Caudate nucleus (tissue), 63 donors: ENCODE measurements at places on chromosomes 16 and 17.

DNA sequence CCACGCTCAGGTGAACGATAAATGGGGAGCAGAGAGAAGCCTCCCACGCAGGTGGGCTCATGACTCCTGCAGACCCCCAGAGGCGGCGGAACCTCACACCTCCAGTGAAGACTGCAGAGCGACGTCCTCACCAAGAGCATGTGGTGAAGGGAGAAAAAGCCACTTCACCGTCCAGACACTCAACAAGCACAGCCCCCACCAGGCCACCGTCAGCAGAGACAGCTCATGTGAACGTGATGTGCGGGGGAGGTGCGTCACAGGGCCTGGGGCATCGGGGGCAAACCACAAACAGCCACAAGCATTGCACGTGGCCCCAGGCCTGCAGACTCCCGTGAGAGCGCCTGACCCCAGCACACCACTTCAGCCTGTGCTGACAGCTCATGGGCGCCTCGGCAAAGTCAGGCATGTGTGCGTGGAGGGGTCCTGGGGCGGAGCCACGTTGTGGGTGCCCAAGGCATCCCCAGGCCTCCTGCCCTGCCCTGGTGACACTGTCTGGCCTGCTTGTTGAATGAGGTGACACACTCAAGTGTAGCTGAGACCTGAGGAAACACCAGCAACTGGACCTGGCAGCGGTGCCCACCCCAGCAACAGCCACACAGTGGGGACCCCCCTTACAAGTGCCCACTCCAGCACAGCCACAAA lies 19.0 kb downstream of the LMF1 start:
- no peak for DNase-seq

DNA sequence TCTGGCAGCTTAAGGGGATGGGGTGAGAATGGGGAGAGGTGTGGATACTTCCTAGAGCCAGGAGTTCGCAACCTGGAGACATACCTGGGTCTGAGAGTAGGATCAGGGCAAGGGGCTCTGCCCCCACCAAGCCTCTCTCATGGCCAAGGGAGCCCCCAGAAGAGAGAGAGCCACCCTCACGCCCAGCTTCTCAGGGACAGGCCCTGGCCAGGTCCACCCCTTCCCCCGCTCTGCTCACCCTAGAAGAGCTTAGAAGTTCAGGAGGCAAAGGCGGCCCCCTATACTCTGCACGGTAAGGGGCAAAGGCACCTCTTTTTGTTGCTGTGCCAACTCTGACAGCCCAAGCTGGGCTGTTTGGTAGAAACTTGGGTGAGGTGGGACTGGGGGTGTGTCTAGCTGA lies 69.3 kb upstream of the TMEM97 start:
- DNase-seq: no peak

DNA sequence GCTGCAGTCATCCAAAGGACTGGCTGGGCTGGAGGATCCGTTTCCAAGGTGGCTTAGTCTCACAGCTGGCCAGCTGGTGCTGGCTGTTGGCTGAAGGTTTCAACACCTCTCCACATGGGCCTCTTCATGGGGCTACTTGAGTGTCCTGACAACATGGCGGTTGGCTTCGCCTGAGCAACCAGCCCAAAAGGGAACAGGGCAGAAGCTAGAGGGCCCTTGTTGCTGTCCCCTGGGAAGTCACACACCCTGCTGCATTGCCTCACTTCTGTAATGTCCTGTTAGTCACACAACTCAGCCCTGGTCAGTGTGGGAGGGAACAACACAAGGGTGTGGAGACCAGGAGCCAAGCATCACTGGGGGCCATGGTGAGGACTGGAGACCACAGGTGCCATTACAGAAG lies 36.6 kb downstream of the C16orf78 start:
- DNase-seq: no peak

GRCh38 chr16:79602628-79603014 lies 2.1 kb upstream of the MAF start:
- DNase-seq: no peak

DNA sequence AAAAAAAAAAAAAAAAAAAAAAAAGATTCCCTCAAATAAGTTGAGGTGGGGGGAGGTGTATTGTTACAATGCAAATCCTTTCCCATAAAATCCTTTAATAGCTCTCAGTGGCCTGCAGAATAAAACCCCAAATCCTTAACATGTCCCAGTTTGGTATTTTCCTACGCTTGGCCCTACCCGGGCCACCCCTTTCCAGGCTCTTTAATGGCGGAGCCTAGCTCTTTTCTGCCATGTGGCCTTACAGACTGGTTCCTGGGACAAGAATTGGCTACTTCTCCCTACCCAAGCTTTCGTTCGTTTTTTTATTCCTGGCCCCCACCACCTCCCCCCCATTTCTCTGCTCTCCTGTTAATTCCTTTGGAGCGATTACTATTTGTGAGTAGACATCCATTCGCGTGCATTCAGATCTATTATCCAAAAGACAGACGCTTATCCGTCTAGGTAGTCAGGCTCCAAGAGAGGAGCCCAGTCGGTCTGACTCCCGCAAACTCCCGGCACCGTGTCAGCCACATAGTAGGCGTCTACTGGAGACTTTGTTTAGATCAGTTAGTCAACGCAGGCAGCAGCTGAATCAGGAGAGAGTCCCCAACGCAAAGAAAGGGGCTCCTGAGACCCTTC lies 813 bp upstream of the THAP11 start:
- DNase-seq: no peak

DNA sequence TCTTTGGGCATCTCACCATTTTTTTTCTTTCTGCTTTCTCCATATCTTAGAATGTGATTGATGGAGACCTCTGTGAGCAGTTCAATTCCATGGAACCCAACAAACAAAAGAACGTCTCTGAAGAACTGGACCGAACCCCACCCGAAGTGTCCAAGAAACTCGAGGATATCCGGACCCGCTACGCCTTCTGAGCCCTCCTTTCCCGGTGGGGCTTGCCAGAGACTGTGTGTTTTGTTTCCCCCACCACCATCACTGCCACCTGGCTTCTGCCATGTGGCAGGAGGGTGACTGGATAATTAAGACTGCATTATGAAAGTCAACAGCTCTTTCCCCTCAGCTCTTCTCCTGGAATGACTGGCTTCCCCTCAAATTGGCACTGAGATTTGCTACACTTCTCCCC lies 48.0 kb downstream of the SF3B3 start:
- DNase-seq: no peak

- DNase-seq: no peak
Observed at GRCh38 chr16:70375636-70376611, 29.2 kb downstream of the DDX19A start.

- DNase-seq: no peak
Observed at GRCh38 chr16:31276600-31276999, 16.8 kb downstream of the ITGAM start.

DNA sequence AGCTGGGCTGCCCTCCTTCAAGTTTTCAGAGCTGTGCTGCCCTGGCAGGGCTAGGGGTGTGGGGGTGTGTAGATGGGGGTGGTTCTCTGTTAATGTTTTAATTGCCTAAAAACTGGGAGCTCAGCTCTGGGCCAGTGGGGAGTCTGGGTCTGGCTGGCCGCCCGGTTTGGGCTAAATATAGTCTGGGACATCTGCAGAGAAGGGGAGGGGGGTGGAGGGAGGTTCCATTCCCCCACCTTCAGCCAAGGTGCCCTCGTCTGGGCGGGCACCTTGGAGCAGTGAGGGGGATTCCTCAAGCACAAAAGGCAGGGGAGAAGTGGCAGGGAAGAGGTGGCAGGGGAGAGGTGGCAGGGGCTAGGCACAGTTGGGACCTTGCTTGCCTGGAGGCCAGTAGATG lies 13.0 kb downstream of the RARA start:
- DNase-seq: no peak

DNA sequence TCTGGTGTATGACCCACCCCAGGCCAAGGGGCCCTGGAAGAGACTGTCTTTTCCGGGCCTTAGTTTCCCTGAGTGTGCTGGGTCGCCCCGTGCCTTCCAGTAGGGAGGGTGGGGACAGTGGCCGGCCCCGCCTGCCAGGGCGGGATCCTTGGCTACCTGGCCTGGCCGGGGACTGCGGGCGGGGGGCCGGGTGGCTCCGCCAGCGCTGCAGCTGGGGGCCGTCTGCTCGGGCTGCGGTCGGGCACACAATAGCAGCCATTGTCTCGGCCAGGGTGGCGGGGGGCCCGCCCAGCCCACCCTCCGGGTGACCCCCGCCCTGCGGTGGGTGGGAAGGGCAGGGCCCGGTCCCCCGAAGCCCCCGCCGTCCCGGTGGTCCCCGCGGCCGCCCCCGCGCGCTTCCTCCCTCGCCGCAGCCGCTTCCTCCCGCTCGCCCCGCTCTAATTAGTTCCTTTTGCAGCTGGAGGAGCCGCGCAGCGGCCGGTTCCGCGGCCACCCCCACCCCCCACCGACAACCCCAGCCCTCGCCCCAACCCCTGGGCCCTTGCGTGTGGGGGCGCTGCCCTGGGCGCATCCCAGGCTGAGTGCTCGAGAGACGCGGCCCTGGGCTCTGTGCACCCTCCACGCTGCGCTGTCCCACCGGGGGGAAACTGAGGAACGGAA lies 11.6 kb downstream of the GLIS2 start:
- DNase-seq: no peak

- no peak for DNase-seq
Observed at GRCh38 chr16:89050868-89051311, 42.8 kb upstream of the ACSF3 start.

DNA sequence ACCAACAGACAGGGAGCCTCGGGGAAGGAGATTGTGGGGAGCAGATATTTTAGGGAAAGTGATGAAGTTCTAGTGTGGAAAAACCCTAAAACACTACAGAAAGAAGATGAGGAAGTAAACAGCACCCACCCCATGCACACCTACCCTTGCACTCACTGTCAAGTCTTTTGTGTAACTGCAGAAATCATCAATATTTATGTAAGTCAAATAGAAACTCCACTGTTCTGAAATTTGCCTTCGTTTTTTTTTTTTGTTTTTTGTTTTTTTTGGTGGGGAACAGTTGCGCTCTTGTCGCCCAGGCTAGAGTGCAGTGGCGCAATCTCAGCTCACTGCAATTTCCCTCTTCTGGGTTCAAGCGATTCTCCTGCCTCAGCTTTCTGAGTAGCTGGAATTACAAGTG lies 273.4 kb downstream of the CPPED1 start:
- no peak for DNase-seq

GRCh38 chr17:1766382-1767135 lies 4.7 kb downstream of the SERPINF1 start:
- DNase-seq: no peak

DNA sequence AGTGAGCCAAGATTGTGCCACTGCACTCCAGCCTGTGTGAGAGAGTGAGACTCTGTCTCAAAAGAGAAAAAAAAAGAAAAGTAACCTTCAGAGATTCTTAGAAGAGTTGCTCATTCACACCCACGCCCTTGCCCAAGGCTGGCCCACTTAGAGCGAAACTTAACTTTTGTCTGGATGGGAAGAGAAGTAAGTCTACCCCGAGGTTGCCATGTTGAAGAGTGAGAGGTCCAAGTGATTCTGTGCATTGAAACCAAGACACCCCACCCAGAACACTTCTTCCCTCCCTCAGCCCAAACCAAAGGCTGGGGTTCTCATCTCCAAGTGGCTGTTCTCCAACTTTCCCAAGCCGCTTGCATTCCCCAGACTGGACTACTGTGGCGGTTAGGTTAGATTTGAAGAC lies 2.4 kb upstream of the CISD3 start:
- no peak for DNase-seq

- no peak for DNase-seq
Observed at GRCh38 chr17:52048137-52048898, 110.2 kb downstream of the CA10 start.

GRCh38 chr17:78355701-78356100 lies 4.2 kb downstream of the SOCS3 start:
- DNase-seq: no peak

- no peak for DNase-seq
Observed at GRCh38 chr17:64615028-64615677, 47.0 kb downstream of the SMURF2 start.

- DNase-seq: no peak
Observed at GRCh38 chr17:63423251-63423950, 22.7 kb downstream of the CYB561 start.

DNA sequence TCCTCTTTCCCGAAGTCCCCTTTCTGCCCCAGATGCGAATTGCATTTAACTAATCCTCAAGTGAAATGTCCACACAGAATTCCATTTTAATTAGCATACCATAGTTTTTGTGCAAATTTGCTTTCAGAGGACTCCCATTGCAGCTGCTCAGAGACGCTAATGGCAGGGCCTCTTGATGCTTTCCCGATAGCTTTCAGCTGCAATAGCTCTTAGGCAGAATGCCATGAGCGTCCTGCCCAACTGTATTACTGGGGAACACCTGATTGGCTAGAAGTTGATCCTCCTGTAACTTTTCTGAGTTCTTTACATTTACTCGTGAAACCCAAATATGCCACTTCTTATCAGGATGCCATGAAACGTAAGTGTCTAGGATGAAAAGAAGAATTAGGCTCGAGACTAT lies 203.0 kb downstream of the UTP18 start:
- no peak for DNase-seq

DNA sequence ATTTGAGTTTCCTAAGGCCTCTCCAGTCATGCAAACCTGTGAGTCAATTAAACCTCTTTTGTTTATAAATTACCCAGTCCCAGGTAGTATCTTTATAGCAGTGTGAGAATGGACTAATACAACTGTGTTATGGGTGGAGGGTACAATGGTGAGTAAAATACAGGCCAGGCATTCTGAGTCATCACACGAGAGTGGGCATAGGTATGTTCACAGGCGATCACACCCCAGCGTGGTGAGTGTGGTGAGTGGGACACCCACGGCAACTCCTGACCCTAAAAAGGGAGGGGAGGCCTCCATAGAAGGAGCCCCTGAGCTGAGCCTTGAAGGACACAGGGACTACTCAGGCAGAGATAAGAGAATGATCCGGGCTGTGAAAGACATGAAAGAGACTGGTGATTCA lies 22.6 kb upstream of the MAPT start:
- DNase-seq: no peak

DNA sequence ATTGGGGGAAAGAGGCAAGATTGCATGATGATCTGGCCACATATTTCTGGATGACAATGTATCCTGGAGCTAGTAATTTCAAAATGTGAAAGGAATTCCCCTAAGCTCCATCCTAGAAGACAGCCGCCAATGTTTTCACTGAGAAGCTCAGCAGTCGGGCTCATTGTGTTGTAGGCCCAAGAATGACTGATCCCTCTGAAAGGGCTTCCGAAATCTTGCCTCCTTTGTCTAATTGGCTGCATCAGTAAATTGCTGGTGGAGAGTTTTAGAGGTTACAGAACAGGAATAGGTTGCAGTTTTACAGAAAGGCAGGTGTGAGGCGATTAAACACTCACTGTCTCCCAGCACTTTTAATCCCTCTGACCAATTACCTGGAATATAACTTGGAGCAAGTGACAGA lies 464.1 kb upstream of the SALL1 start:
- DNase-seq: no peak

DNA sequence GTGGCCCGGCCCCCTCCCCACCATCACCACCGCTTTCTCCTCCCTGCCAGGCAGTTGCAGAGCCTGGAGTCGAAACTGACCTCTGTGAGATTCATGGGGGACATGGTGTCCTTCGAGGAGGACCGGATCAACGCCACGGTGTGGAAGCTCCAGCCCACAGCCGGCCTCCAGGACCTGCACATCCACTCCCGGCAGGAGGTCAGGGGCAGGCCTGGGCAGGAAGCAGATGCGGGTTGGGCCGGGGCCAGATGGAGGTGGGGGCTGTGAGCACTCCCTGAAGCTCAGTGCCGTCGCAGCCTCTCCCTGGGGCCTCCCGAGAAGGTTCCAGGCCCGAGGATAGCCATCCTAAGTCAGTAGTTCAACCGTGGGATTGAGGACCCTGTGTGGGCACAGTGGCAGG lies 14.2 kb upstream of the ADGRG3 start:
- no peak for DNase-seq
